Glomerular endothelial cell (primary cell): ENCODE measurements at places on chromosomes 1 and 21. TPM values are rescaled to one million over a fixed set of nuclear protein-coding genes. Genes with fewer than 3 reads are reported as not detected.

Gene ADARB1
- total RNA-seq = 19.7 and 29.8 TPM in 2 replicates

Gene TRAF3IP3
- total RNA-seq = not detected in 2 replicates

Gene CD52
- total RNA-seq = not detected in 2 replicates

Gene SPRR1A
- not detected in 2 replicates for total RNA-seq

Gene OR6N1
- total RNA-seq = not detected in 2 replicates

Gene IL22RA1
- not detected in 2 replicates for total RNA-seq

Gene AURKAIP1
- total RNA-seq = 145 and 181 TPM in 2 replicates

Gene DNASE2B
- total RNA-seq = not detected in 2 replicates

Gene APOBEC4
- total RNA-seq = not detected in 2 replicates

Gene TBX19
- 1.1 and 1.2 TPM in 2 replicates for total RNA-seq

Gene RIMKLA
- 0.10 TPM in 1 of 2 replicates, not detected in the other for total RNA-seq

Gene HTR1D
- 3.4 and 5.8 TPM in 2 replicates for total RNA-seq

Gene EVA1B
- total RNA-seq = 132 and 162 TPM in 2 replicates

Gene BARHL2
- total RNA-seq = not detected in 2 replicates

Gene ZNF593OS
- total RNA-seq = not detected in 2 replicates

Gene LCE2B
- total RNA-seq = not detected in 2 replicates

Gene EDARADD
- not detected in 2 replicates for total RNA-seq

Gene TAGLN2
- total RNA-seq = 715 and 718 TPM in 2 replicates

Gene IL20
- not detected in 2 replicates for total RNA-seq

Gene CD48
- total RNA-seq = not detected in 2 replicates

Gene SFN
- 4.2 TPM in 1 of 2 replicates, not detected in the other for total RNA-seq

Gene LMX1A
- total RNA-seq = not detected in 2 replicates

Gene MAB21L3
- not detected in 2 replicates for total RNA-seq

Gene IFNLR1
- total RNA-seq = 0.39 and 0.41 TPM in 2 replicates

Gene CFHR2
- not detected in 2 replicates for total RNA-seq

Gene THEM5
- not detected in 2 replicates for total RNA-seq

Gene OR2T12
- total RNA-seq = not detected in 2 replicates

Gene PIGV
- total RNA-seq = 6.0 and 9.5 TPM in 2 replicates

Gene AK5
- total RNA-seq = 3.6 and 9.8 TPM in 2 replicates

Gene ANKRD45
- 0.64 TPM in 1 of 2 replicates, not detected in the other for total RNA-seq

Gene C8B
- not detected in 2 replicates for total RNA-seq

Gene SEC16B
- total RNA-seq = 1.5 and 1.6 TPM in 2 replicates

Gene ISG20L2
- total RNA-seq = 18.6 and 19.5 TPM in 2 replicates

Gene CFH
- total RNA-seq = 1.5 and 14.0 TPM in 2 replicates

Gene MSH4
- not detected in 2 replicates for total RNA-seq

Gene MASP2
- not detected in 2 replicates for total RNA-seq

Gene STUM
- total RNA-seq = under 0.01 and 0.35 TPM in 2 replicates

Gene IKBKE
- 12.3 and 14.7 TPM in 2 replicates for total RNA-seq

Gene SETDB1
- 23.1 and 29.5 TPM in 2 replicates for total RNA-seq

Gene EXOC8
- total RNA-seq = 11.9 and 15.8 TPM in 2 replicates

Gene CELF3
- total RNA-seq = not detected in 2 replicates

Gene PKLR
- not detected in 2 replicates for total RNA-seq

Gene KCNJ15
- 3.0 and 16.7 TPM in 2 replicates for total RNA-seq

Gene BRDT
- total RNA-seq = not detected in 2 replicates

Gene TMEM201
- total RNA-seq = 13.5 and 20.2 TPM in 2 replicates

Gene HES2
- 16.1 and 41.8 TPM in 2 replicates for total RNA-seq

Gene PGBD2
- 2.9 and 6.1 TPM in 2 replicates for total RNA-seq

Gene CFHR1
- total RNA-seq = not detected in 2 replicates
